IMR-90 (cell line): ENCODE measurements at places on chromosomes 12 and 14. TPM values are rescaled to one million over a fixed set of nuclear protein-coding genes. Genes with fewer than 3 reads are reported as not detected.

- DNase-seq, result no peak
Observed at GRCh38 chr14:23514644-23514957, 37.0 kb downstream of the ZFHX2 start.

GRCh38 chr12:120764816-120765215 lies 39.2 kb downstream of the ACADS start:
- DNase-seq, result no peak

DNA sequence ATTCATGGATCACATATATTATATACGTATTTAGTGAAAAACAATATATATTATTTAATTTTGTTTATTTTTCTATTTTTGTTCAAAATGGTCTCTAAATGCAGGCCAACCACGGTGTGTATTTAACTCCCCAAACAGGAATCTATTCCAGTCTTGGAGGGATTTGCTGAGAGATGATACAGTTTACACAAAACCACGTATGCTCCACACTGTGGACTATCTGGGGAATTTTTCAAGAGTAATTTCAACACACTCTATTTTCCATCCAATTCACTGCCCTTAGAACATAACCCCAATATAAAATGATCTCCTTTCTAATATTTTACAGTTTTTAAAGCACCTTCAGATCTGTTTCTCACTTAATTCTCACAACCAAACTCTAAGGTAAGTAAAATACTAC lies 15.3 kb downstream of the EML1 start:
- no peak for DNase-seq

DNA sequence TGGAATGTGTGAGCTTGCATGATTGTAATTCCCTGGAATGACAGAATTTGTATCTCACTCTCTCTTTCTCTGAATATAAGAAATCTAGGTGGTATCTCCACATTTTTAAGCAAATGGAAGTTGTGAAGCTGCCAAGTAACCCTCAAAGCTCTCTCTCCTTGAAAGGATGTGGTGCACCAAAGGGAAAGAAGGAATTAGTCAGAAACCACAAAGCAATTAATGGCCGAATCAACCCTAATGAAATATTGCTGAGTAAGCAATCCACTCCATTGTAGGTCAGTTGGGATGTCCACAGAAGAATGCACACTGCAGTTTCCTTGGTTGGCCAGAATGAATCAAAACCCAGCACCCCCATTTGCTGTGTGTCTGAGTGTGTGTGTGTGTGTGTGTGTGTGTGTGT lies 153.5 kb downstream of the KCNA5 start:
- DNase-seq, result peak; percentile 53

Gene ERP27
- not detected in 2 replicates for polyA plus RNA-seq

Gene IL26
- not detected in 2 replicates for polyA plus RNA-seq

Gene VDR
- polyA plus RNA-seq, result 8.5 and 10.8 TPM in 2 replicates

DNA sequence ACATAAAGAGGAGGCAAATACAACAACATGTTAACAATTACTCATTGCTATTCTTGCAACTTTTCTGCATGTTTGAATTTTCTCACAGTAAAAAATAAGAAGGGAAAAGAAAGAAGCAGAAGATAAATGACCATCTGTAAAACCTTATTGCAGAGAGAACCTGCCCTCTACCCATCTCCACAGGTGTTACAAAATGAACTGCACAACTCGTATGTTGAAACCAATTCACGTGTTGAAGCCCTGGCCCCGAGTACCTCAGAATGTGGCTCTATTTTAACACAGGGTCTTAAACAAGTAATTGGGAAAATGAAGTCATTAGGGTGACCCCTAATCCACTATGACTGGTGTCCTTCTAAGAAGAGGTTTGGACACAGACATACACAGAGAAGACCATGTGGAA lies 39.5 kb downstream of the FOXN3 start:
- DNase-seq, result no peak

Gene TMPRSS12
- not detected in 2 replicates for polyA plus RNA-seq

DNA sequence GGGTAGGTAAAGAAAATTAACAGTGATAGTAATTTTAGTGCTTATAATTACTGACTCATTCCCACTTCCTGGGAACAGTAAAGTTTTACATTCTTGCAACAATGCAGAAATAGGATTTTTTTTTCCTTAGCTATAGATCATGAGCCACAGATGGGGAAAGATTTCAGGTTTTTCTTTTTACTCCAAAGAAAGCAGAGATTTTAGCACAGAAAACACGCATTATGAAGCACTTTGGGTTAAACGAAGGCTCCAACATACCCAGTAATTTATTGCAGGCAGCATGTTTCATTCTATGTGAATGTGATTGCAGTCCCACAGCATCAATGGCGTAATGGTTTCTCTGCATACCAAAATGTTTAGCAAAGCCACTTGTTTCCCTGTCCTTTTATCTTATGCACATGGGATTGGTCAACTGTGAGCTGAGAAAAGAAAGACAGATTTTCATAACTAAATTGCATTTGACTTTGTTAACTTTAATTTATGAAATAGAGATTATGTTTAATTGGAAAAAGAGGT lies 124.6 kb upstream of the E2F7 start:
- DNase-seq, result peak; percentile 89

Gene PEBP1
- 161 and 180 TPM in 2 replicates for polyA plus RNA-seq

Gene PXN
- polyA plus RNA-seq, result 134 and 139 TPM in 2 replicates

DNA sequence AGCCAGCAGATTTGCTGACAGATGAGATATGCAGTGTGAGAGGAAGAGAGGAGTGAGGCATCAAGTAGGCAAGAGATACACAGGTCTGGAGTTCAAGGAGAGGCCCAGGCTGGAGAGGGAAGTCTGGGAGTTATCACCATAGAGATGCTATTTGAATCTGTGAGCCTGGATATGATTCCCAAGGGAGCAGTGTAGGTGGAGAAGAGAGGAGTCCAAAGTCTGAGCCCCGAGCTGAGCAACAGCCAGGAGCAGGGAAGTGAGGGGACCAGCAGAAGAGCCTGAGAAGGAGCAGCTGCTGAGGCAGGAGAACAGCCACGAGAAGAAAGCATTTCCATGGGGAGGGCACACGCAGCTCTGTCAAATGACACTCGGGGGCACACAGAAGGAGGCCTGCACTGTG lies 20.2 kb upstream of the NXPH4 start:
- no peak for DNase-seq

GRCh38 chr12:88935856-88936255 lies 355.6 kb upstream of the KITLG start:
- DNase-seq, result peak; percentile 13

Gene COL2A1
- 0.05 TPM in 1 of 2 replicates, not detected in the other for polyA plus RNA-seq

DNA sequence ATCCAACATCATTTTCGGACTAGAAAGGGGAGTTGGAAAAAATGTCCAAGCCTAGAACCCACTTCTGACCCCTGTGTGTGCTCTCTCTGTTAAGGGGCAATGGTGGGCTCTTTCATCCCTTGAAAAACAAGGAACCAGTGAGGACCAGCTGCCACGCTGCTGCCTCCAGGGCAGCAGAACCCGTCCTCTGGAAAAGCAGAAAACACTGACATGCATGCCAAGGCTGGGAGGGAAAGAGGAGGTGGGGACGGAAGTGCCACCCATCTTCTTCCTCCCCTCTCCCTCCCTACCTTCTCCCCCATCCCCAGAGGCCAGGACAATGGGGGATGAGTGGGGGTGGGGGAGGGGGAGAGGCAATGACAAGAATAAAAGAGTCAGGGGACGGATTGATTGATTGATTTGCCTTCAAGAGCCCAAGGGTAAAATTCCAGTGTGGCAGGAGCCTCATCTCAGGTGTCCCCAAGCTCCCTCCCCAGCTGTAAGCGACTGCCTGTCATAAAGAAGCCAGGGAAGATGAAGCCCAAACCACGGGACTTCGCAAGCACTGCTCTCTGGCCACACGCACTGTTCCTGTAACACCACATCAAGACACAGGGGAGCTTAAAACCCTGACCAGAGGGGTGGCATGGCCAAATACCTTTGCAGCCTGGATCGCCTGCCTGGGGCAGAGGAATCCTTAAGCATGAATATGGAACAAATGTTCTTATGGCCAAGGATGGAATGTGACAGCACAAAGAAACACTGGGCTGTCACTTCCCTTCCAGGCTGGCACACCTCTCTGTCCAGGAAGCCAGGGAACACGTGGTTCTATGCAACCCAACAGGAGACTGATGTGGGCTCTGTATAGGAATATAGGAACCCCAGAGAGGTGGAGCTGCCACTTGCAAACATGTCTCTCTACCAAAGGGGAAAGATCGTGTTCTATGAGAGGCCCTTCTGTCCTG lies 38.9 kb upstream of the BDKRB2 start:
- DNase-seq, result no peak

DNA sequence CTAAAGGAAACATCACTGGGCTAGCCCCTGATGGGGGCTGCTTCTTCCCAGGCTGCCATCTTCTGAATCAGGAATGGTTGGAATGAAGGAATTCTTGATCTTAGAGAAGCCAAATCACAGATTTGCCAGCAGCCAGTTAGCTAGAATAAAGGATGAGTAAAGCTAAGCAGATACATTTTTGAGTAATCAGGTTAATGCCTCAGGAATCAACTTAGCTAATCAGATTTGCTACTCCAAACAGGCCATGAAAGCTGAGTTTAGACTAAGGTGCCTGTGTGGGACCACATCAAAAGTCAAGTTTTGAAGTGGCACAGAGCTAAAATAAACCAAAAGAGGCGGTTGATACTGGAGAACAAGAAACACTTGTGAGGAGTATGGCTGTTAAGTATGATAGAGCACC lies 28.8 kb upstream of the LMO3 start:
- no peak for DNase-seq

DNA sequence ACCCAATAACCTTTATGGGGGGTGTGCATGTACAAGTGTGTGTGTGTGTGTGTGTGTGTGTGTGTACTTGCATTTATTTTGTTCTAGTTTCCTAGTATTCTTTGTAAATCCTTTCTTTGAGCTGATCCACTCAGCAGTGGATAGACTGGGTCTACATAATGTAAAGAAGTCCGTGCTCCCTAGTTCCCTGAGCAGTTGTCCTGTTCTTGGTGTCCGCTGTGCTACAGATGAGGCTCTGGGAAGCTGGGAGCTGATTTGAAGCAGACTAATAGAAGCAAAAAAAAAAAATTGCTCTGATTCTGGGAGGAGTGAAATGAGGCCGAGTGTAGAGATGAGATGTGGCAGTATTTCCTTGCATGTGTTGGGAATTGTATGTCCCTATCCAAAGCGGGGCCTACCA lies 150.4 kb upstream of the WSCD2 start:
- no peak for DNase-seq

DNA sequence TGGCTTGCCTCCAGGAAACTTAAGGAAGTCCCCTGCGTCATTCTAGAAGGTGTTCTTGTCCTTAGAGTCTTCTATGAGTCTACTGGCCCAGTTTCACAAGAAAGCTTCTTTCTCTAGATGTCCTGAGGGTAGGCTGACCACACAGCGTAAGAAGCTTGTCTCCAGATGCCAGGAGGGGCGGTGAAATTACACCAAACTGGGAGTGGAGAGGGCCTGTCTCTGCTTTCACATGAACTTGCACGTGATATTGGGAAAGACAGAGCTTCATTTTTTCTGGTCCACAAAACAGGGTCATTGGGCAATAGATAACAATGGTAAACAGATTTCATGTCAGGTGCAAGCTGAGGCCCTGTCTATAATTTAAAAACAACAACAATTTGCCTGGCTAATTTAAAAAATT lies 85.7 kb upstream of the TBX3 start:
- DNase-seq, result no peak

DNA sequence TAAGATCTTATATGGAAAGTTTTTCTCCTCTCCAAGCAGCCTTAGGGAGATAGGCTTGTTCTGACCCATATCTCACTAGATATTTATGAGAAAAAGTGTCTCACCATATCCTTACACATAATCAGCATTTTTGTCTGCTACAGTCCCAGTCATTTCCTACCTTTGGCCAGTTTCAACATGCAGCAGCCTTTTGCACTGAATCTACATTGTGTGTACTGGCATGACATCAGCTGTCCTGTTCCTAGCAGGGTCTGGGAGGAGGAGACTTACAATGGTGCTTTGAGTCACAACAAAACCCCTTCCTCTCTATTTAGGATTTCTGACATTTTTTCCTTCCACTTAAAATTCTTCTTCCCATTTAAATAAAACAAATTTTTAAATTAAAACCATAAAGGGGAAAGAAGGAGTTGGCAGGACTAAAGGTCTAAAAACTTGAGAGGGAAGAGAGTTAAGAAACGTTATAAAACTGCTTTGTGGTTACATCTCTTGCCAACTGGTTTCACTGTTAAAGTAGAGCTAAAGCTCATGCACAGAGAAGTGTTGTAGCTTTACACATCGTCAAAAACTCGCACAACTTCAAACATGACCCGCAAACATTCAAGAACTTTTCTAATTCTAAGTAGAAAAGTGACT lies 53.3 kb upstream of the CERS5 start:
- DNase-seq, result peak; percentile 72

GRCh38 chr12:123958462-123958861 lies 14.2 kb downstream of the CCDC92 start:
- DNase-seq, result no peak

- no peak for DNase-seq
Observed at GRCh38 chr14:69673104-69673503, 61.7 kb downstream of the SUSD6 start.

GRCh38 chr12:27243006-27243405 lies 1.1 kb upstream of the STK38L start:
- no peak for DNase-seq

DNA sequence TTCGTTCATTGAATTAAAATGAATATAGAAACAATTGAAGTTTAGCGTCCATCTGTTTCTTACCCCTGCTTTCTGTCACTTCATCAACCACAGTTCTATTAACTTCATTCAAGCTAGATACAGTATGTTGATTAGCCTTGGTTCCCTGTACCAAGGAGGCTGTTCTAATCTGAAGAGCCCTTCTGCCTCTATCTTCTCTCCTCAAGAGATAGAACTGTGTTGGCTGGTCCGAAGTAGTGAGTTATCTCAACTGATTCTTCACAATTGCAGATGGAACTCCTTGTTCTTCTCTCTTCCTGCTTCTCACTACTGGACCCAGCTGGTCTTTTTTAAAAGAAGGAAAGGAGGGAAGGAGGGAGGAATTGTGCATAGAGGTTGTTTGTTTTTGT lies 82.1 kb upstream of the TRAF3 start:
- no peak for DNase-seq

Gene SLC17A8
- polyA plus RNA-seq, result not detected in 2 replicates

GRCh38 chr12:64780132-64780530 lies 20.9 kb upstream of the GNS start:
- no peak for DNase-seq

Gene SLC25A47
- polyA plus RNA-seq, result not detected in 2 replicates

- peak; percentile 63 for DNase-seq
Observed at GRCh38 chr12:3107071-3107583, 29.9 kb downstream of the TSPAN9 start.

DNA sequence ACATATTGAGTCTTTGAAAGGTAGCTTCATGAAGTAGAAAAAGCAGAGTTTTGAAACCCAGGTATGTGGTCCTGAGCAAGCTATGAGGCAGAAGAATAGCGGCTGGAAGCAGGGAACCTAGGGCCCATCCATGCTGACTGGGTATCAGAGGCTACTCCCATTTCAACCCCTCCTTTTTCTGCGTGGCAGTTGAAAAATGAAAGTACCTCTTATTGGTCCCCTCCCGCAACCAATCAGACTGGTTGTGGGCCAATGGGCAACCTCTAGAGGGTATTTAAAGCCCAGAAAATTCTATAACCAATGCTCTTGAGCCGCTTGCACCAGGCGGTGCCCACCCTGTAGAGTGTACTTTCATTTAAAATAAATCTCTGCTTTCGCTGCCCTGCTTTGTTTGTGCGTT lies 1.6 kb upstream of the SNRPF start:
- DNase-seq, result no peak

Gene EML5
- polyA plus RNA-seq, result 5.7 and 8.1 TPM in 2 replicates
